NK-92 treated with Interleukin-12 subunit alpha and Interleukin-12 subunit beta, amount 100 ng/mL, for 24 hours (cell line): ENCODE measurements at places on chromosomes 5 and 9.

DNA sequence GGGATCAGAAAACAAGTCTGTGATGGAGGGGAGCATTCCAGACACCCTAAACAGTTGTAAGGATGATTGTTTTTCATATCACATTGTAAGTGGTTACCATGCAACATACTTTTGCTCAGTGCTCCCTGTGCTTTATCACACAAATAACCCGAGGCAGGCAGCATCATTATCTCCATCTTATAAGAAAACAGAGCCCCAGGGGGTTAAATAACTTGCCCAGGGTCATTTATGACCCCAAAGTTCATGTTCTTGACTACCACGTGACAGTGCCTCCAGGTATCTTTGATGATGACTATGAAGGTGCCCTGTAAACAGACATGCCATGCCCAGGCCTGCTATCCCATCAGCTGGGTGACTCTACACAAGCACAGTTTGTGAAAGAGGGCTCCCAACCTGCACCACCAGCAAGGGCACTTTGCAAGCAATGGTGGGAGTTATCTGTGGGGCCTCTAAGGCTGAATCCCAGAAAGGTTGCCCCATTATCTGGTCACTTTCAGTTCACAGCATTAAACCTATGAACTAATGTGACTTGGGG lies 9.5 kb downstream of the GNPDA1 start:
- no peak for DNase-seq

- no peak for DNase-seq
Observed at GRCh38 chr5:59693492-59694309, 199.8 kb downstream of the PDE4D start.

DNA sequence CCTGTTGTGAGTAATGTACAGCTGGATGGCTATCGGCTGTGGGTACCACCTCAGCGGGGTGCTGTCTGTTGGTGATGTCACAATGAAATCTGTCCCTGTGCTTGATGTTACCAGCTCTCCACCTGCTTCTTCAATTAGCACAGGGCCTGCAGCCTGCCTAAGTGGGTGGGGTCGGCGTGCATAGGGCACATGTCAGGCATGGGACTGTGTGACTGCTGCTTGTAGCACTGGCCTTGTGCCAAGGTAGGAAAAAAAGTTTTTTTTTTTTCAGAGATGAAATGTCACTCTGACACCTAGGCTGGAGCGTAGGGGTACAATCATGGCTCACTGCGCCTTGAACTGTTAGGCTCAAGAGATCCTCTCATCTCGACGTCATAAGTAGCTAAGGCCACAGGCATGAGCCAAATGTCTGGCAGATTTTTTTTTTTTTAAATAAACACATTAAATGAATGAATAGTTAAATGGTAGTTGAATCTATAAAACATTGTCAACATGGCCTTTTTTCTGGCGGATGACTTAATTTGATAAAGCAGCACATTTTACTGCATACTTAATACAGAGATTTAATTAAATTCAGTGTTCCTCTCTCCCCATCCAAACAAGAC lies 222.5 kb downstream of the NXNL2 start:
- DNase-seq: no peak

DNA sequence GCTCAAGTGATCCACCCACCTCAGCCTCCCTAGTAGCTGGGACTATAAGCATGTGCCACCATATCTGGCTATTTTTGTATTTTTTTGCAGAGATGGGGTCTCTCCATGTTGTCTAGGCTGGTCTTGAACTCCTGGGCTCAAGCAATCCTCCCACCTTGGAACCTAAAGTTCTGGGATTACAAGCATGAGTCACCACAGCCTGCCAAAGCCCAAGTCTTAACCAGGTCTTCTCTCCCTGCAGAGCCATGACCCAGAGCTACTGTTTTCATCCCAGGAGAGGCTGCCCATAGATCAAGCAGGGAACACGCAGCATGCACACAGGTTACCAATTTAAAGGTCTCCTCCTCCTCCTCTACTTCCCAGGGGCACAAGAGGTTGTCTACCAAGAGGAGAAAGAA lies 29.7 kb downstream of the PCDHGC5 start:
- no peak for DNase-seq

DNA sequence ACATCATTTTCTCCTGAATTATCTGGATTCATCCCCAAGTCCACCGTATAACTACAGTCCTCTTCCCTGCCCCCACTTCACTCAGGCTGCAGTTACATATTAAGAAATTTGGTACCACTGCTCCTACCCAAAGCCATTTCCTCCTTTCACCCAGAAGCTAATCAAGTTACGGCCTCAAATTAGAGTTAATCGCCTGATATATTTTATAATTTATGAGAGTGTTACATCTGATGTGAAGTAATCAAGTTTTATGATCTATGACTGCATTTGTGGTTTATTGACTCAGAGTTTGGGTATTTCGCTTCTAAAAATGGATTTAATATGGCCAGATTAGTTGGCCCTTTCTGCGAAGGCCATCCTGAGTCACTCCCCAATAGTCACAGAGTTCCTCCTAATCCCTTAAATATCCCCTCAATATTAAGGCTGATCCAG lies 223.6 kb upstream of the KIF2A start:
- no peak for DNase-seq

DNA sequence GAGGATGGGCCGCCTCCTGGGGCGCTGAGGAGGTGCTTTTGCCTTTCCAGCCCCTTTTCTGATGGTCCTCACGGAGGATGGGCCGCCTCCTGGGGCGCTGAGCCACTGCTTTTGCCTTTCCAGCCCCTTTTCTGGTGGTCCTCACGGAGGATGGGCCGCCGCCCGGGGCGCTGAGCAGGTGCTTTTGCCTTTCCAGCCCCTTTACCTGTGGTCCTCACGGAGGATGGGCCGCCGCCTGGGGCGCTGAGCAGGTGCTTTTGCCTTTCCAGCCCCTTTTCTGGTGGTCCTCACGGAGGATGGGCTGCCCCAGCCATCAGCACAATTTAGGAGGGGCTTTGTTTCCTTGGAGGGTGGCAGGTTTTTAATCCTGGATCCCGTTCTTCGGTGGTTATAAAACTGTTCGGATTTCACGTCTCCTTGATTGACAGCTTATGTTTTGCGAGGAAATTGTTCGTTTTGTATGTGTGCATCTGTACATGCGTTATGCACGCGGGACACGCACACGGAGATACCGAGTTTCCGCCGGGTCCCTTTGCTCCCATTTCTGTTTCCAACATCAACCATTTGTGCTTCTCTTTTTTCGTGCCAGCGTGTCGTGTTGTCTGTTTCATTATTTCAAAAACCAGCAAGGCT lies 34.7 kb upstream of the SLC9A3 start:
- no peak for DNase-seq

- peak; percentile 58 for DNase-seq
Observed at GRCh38 chr5:151157426-151158286, at the start of gene ANXA6. ANXA6 (minus strand) TSS chr5:151157779; CDS start chr5:151147901, 9,878 bp downstream.

DNA sequence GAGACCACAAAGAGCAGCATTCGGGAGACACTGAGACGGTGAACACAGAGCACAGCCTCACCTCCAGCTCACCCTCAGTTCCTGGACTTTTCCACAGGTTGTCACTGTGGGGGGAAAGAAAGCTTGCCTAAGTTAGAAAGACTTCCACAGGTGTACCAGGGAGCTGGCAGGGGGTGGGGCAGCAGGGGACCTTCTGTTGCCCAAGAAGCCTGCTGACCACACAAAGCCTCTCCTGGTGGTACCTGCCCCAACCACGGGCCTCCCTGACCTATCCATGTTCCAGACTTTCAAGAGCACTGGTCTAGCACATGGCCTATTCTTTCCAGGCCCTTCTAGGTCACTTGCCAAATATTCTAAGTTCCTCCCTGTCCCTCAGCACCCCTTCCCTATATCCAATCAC lies 550.8 kb downstream of the BNC2 start:
- no peak for DNase-seq

DNA sequence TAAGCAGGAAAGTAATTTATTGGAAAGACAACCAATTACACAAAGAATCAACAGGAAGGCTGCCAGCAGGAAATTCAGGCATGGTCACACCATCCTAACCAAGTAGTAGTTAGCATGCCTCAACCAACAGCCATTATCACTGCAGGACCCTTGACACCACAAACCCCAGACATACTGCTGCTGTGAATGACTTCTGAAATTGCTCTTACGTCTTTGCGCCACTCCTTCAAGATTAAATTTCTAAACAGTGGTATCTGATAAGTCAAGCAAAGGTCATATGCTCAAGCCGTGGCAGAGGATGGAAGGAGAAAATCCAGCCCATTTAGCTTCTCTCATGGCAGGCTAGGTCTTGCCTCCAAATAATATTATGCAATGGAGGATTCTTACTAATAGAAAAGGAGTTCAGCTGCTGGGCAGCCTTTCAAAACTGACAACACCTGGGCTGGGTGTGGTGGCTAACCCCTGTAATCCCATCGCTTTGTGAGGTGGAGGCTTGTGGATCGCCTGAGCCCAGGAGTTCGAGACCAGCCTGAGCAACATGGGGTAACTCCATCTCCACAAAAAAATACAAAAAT lies 5.0 kb upstream of the PTGER4 start:
- DNase-seq: no peak

DNA sequence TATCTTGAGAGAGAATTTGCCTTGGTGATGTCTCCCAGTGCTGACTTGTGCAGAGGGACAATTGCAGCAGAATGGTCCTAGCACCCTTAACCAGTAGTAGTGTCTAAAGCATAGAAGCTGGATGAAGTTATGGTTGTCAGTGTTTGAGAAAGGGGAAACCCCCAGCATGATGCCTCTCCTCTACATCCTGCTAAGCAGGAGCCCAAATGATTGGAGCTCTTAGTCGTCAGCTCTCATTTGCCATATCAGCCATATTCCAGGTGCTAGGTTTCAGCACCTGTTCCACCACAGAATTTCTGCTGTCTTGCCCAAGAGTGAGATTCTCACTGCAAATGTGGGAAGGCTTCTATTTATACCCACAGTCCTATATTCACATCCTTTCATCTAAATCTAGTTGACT lies 43.7 kb upstream of the RFX3 start:
- DNase-seq: no peak

DNA sequence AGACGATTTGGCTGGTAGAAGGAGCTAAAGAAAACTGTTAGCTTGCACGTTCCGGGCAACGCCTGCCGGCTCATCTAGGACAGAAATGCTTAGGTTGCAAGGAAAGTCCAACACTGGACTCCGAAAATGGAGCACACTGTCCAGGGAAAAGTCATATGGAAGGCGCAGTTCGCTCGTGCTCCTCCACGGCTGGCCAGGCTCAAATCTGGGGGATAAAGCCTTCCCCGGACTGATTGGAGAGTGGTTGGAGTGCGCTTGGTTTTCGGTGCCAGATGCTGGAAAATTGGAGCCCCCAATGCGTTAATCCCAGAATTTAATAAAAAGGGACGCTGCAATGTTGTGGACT lies 955 bp downstream of the CDH6 start:
- no peak for DNase-seq

- no peak for DNase-seq
Observed at GRCh38 chr5:75828029-75828428, 110.8 kb upstream of the POC5 start.

DNA sequence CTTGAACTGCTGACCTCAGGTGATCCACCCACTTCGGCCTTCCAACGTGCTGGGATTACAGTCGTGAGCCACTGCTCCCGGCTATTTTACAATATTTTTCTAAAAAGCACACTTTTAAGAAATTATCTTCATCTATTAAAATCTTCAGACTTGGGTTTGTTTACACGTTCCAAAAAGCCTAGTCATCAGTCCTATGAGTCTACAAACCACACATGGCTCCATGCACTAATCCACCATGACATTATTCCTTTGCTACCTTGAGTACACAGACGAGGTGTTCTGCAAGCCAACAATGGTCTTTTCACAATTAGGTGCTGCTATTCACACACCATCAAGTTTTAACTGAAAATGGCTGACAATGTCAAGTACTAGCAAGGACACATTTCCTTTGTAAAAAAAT lies 41.0 kb downstream of the TRPM6 start:
- no peak for DNase-seq

DNA sequence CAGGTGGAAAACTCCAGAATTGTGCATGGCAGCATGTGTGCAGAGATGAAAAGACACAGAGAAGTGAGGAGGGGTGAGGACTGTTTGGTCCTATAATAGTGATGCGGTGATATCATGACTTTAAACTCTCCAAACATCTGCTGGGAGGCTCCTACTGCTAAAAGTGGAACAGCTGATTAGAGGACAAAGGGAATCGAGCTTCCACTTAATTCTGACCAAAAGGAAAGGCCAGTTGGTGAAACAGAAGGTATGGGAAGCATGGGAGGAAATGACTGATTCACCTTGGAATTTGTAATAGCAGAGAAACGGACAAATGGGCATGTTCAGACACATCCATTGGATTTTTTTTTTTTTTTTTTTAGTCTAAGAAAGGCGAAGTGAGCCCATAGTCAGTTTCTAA lies 67.5 kb upstream of the MAMDC2 start:
- no peak for DNase-seq

GRCh38 chr5:121182788-121183490 lies 668.7 kb upstream of the FTMT start:
- no peak for DNase-seq

GRCh38 chr9:68678430-68678829 lies 26.6 kb upstream of the PIP5K1B start:
- DNase-seq: no peak

- DNase-seq: no peak
Observed at GRCh38 chr9:26537211-26537610, 355.4 kb downstream of the CAAP1 start.

DNA sequence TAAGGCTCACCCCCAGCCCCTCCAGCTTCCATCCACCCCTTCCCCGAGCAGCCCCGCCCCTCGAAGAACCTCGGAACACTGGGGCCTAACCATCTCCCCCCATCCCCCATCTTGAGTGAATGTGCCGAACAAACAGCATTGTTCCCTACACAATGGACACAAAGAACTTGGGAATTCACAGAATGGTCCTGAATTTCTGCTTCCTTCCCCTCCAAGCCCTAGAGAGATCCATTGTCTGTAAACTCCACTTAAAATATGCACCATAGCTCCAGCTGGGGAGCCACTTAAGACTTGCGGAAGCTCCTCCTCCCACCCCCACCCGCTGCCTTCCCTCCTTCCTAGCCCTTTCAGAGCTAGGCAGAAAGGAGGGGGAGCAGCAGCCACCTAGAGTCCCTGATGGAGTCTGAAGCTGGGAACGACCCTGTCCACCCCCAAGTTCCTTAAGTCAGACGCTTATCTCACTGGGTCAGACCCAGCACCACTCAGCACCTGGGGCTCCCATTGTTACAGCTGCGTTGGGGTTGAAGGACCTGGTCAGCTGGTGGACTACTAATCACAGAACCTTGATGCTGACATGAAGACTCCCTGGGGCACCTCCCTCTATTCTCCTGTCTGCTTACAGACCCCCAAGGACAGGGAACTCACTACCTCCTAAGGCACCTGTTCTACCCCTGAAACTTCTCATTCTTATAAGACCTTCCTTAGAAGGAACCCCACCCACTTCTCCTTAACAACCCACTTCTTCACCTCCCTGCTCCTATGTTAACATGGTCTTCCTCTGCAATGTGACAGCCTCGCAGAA lies 61.4 kb downstream of the PCDH1 start:
- no peak for DNase-seq

GRCh38 chr9:97280755-97281330 lies 26.6 kb upstream of the CCDC180 start:
- no peak for DNase-seq

GRCh38 chr9:103755986-103756385 lies 338.1 kb upstream of the SMC2 start:
- DNase-seq: no peak

DNA sequence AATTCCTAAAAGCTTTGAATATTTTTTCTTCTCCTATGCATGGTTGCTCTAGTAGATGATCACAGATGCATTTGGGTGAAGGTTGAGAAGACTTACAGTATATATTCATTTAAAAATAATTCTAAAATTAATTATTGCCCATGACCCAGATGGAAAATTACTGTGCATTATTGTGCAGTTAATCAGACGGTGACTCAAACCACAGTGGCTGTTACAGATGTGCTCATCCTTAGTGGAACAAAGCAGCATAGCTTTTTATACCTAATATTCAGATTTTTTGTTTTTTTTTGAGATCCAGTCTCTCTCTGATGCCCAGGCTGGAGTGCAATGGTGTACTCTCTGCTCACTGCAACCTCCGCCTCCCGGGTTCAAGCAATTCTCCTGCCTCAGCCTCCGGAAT lies 10.7 kb downstream of the OR2V1 start:
- no peak for DNase-seq
